ENCODE measurements at places on chromosomes 16 and 17.

GRCh38 chr16:12300490-12300889 is 324.0 kb downstream of the SNX29 start:
- no peaks in the 10 kb centered on the region for H3K27me3 ChIP-seq
- H3K4me1 ChIP-seq = no peaks in the 10 kb centered on the region
- H3K4me3 ChIP-seq = no peak overlapping the region

DNA sequence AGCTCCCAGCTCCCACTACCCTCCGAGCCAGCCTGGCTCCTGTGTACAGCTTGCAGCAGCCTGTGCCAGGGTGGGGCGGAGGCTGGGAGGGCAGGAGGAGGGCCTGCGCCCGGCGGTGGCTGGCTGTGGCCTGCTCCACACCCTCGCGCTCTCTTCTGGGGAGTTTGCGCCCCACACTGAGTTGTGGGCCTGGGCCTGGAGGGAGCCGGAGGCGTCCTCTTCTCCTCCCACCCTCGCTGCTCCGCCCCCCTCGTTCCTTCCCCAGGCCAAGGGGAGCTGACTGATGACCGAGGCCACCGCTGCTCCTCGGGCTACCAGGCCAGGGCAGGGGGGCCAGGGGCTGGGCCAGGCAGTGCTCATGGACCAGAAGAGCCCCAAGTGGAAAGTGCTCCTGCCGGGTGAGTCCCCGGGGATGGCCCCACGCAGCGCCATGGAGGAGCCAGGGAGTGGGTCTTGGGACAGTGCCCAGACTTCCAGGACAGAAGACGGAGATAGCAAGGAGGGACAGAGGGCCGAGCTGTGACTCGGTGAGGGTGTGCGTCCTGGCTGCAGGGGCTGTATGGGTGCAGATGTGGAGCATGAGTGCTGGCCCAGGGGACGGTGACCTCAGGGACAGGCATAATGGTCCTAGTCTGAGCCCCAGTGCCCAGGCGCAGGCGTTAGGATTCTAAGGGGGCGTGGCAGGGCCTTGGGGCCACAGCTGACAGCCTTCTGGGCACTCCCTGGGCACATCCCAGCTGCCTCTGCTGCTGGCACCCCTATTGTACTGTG is 242.1 kb upstream of the GSE1 start:
- no peak for DNase-seq
- H3K4me1 ChIP-seq = peaks cover 6% of the 10 kb centered on the region
- H3K4me3 ChIP-seq = no peak overlapping the region

- H3K4me3 ChIP-seq = no peak overlapping the region
- no peak overlapping the region for H3K27ac ChIP-seq
- no peaks in the 10 kb centered on the region for H3K27me3 ChIP-seq
- H3K4me1 ChIP-seq = peaks cover 37% of the 10 kb centered on the region
- no peak for DNase-seq
Observed at GRCh38 chr17:2485543-2485942, 26.1 kb downstream of the METTL16 start.

DNA sequence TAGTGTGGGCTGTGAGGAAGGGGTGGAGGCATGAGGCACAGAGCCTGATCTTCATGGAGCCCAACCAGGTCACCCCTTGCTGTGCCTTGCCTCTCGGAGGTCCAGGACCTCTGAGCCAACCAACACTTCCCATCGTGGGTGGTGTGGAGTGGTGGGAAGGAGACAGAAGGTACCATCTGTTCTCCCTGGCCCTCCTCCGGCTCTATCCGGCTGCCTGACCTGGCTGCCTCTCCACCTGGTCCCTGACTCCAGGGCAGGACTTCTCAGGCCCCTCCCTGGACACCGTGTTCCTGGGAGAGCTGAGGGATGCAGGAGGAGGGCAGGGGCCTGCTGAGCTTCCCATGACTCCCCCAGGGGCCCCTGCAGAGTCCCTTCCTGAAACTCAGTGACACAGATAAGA is 3.9 kb downstream of the PDK2 start:
- H3K27me3 ChIP-seq = no peaks in the 10 kb centered on the region
- no peak overlapping the region for H3K27ac ChIP-seq
- H3K4me1 ChIP-seq = peaks cover 19% of the 10 kb centered on the region
- DNase-seq = no peak

DNA sequence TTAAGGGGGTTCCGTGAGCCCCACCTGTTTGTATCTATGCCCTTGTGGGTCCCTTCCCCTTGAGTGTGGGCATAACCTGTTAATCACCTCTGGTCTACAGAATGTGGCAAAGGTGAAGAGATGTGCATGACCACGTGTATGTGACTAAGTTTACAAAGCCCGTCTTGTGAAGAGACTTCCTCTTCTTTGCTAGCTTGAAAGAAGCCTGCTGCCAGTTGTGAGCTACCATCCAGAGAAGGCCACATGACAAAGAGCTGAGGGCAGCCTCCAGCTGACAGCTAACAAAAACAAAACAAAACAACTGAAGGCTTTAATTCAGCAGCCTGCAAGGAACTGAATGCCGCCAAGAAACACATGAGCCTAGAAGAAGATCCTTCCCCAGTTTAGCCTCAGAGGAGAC is 112.0 kb downstream of the AXIN2 start:
- H3K4me3 ChIP-seq = no peak overlapping the region
- H3K27me3 ChIP-seq = no peaks in the 10 kb centered on the region
- no peaks in the 10 kb centered on the region for H3K36me3 ChIP-seq
- no peak for DNase-seq
- H3K27ac ChIP-seq = no peak overlapping the region
- H3K4me1 ChIP-seq = no peaks in the 10 kb centered on the region

GRCh38 chr16:84820305-84820684 is 510 bp downstream of the CRISPLD2 start:
- no peak overlapping the region for H3K27ac ChIP-seq
- H3K36me3 ChIP-seq = no peaks in the 10 kb centered on the region
- H3K4me3 ChIP-seq = peak overlapping the region; percentile 49
- DNase-seq = no peak
- H3K4me1 ChIP-seq = peaks cover 9% of the 10 kb centered on the region
- H3K27me3 ChIP-seq = peaks cover 51% of the 10 kb centered on the region

DNA sequence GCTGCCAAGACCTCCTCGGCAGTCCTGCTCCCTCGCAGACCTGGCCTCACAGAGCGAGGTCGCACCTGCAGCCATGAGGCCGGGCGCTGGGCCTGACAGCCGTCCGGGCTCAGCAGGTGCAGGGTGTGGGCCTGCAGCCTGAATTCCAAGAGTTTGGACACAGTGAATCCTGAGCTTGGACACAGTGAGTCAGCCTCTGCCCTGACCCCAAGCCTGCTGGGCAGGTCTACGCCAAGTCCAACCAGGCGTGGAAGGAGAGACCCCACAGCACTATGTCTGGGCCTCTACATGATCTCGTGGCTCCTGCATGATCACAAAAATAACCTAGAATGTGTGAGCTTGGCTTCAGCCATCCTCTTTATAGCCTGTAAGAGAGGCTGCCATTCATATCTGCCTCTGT is 121.0 kb downstream of the C16orf95 start:
- no peaks in the 10 kb centered on the region for H3K4me1 ChIP-seq
- no peak overlapping the region for H3K4me3 ChIP-seq
- H3K27me3 ChIP-seq = peaks cover 13% of the 10 kb centered on the region
- DNase-seq = no peak
- no peaks in the 10 kb centered on the region for H3K36me3 ChIP-seq

DNA sequence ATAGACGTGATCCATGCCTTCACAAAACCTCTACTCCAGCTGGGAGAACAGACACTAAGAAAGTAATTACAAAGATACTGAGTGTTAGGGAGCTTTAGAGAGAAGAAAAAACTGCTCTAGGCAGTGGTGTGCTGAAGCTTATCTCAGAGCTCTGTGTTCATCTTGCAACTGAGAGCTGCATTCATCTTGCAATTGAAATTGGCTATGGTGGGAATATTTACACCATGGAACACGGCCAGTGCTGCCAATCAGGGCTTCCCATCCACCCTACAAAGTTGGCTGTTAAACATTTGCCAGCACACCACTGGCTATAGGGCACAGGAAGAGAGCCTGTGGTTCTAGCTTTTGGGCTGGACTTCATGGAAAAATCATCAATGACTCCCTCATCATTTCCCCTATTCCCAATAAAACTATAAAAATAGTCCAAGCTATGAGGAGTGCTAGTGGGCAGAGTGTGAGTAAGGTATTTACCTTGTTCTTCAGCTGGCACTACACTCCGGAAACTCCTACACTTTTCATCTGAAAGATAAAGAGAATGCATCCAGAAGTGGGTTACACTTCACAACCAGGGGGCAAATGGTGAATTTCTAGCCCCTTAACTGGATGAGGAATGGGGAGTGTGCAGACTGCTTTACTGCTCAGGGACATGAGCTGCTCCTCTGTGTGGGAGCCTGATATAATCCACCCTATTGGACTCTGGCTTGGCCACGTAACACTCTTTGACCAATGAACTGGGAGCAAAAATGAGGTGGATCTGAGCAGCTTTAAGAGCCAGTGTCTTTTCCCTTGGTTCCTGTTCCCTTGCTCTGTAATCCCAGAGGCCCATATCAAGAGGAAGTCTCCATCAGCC is 11.6 kb downstream of the GSG1L2 start:
- H3K36me3 ChIP-seq = no peaks in the 10 kb centered on the region
- DNase-seq = no peak
- H3K27me3 ChIP-seq = peaks cover 6% of the 10 kb centered on the region
- H3K4me1 ChIP-seq = no peaks in the 10 kb centered on the region

GRCh38 chr16:12904329-12904671 is 2.9 kb downstream of the SHISA9 start:
- H3K4me1 ChIP-seq = peaks cover 2% of the 10 kb centered on the region
- DNase-seq = no peak
- H3K36me3 ChIP-seq = no peaks in the 10 kb centered on the region
- H3K27ac ChIP-seq = no peak overlapping the region

Data from activated naive CD8-positive, alpha-beta T cell treated with anti-CD3 and anti-CD28 coated beads for 36 hours (primary cell).